ENCODE measurements at places on chromosomes 7 and 10.

DNA sequence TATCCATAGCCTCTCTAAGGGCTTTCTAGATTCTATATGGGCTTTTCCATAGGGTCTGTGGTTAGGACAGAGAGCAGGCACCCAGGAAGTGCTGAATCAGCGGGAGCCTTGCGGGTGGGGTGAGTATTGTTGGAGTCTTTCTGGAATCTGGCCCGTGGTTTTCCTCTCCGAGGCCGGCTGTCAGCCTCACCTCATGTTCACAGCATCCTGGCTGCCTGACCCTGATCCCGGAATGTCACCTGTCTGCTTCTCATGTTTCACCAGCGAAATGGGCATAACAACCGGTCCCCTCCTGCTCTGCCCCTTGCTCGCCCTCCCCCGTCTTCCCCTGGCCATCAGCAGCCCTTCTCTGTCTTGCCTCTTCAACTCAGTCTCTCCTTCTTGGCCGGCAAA is 36.5 kb downstream of the DDIT4 start:
- no peak for DNase-seq

GRCh38 chr10:71135236-71135635 is 77.1 kb upstream of the UNC5B start:
- DNase-seq, result no peak

- no peak for DNase-seq
Observed at GRCh38 chr7:99102809-99103690, 40.9 kb downstream of the SMURF1 start.

- DNase-seq, result no peak
Observed at GRCh38 chr7:73896454-73896853, 35.5 kb downstream of the TMEM270 start.

DNA sequence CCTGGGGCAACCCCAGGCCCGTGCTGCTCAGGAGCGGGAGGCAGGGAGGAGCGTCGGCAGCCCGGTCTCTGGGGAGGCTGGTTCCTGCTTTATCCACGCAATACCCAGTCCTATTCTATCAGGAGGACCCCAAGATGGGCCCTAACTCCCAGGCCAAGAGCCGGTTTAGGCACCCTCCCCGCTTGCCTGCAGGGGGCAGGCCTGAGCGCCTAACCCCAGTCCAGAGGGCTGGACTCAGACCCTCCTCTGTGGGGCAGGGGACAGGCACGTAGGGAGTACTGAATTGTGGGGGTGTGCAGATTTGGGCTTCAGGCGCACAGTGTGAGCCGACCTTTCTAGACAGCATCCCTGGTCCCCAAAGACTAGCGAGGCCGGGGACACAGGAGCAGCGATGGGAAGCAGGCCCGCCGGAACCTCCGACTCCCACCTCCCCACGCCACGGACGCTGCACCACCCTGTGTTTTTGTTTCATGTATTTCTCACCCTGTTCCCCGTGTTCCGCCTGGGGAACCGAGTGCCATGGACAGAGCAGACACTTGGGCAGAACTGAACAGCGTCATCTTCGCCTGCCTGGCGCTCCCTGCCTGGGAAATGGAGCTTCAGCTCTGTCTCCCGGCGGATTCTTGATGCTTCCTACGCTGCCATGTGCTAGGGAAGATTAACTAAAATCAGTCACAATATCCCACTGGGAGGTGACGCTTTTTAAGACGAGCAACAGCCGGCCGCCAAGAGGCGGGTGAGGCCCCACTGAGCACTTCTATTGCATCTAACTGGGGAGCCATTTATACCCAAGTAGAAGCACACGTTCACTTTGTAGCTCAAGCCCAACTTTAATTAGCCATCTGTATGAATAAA is 5.3 kb downstream of the NUDT1 start:
- no peak for DNase-seq

DNA sequence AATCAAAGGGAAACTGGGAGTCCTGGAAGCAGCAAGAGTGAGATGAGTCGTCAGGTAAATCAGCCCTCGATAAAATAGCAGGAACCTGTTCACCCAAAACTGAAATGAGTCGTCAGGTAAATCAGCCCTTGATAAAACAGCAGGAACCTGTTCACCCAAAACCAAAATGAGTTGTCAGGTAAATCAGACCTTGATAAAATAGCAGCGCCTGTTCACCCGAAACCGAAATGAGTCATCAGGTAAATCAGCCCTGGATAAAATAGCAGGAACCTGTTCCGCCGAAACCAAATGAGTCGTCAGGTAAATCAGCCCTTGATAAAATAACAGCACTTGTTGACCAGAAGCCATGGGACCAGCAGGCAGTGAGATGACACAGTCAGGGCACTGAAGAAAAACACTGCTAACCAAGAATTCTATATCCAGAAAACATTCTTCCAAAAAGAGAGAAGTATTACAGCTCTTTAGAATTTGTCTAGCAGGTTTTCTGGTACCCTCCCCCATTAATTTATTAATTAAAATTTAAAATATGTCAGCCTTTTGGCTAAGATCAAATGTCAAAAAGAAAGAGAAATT is 3.4 kb upstream of the CYP2E1 start:
- no peak for DNase-seq

DNA sequence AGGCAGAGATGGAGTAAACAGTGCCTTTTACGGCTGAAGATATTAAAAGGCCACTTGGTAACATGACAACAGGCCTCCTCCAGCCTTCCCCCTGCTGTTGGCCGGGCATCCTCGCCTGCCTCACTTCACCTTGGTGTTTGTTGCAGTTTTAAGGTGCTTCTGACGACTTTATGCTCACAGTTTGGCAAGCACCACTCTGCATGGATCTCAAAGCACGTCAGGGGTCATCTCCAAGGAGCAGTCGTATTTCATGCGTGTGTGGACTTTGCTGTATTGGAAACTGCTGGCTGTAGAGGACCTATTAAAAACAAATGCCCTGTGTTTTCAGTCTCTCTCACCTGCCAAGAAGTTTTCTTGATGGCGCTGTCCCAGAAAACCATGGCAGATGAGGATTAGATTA is 483.1 kb downstream of the RPS24 start:
- no peak for DNase-seq

GRCh38 chr10:17203416-17203815 is 1.9 kb upstream of the TRDMT1 start:
- DNase-seq, result no peak

- DNase-seq, result no peak
Observed at GRCh38 chr7:110762546-110763225, 328.2 kb upstream of the LRRN3 start.

Data from KG1 (cell line).